ENCODE measurements at places on chromosomes 3 and 15. TPM values are rescaled to one million over a fixed set of nuclear protein-coding genes. Genes with fewer than 3 reads are reported as not detected.

DNA sequence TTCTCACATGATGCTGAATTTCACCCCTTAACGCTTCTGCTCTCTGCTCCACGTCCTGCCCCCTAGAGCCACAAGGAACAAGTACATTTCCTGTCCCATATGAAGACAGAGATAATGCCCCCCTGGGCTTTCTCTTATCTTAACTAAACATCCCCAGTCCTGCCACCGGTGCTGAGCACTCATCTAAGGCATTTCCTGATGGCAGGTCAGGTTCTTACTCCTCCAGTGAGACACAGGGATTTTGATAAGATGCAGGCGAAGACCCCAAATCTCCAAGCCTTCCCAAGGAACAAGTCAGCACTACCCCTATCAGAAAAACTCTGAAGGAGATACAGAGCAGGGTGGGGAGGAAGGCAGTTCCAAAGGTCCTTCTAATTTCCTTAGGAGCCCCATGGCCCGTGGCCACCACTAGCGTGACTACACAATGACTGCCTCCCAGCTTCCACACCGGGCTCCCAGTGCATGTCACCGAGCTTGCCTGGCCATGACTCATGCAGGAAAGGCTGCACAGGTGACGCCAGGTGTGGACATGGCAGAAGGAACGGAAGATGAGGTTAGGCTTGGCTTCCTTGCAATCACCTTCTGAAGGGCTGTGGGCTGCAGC is 152.9 kb downstream of the XXYLT1 start:
- DNase-seq: no peak

DNA sequence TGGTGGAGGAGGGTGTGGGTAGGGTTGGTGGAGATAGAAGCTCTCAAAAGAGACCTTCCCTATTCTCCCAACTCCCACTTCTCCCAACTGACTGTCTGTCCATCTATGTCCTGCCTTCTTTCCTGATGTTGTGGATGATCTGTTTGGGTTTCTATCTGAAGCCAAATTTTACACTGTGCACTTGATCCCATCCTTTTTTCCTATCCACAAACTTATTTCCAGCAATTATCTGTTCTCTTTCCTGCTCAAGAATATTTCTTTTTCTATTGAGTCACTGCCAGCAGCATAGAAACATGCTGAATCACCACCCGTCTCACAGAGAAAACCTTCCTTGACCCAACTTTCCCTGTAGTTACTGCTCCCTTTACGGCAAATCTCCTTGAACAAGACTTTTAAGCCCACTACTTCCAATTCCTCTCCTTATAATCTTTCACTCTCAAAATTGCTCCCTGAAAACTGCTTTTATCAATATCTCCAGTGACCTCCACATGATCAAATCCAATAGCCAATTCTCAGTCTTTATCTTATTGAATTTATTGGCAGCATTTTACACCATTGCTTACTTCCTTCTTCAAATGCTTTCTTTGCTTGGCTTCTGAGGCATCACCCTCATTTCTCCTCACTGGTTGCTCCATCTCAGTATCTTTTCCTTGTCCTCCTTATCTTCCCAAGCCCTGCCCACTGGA is 141.2 kb upstream of the SLC7A14 start:
- no peak for DNase-seq

- no peak for DNase-seq
Observed at GRCh38 chr3:167109746-167110145, 270.4 kb downstream of the ZBBX start.

GRCh38 chr15:66707310-66708082 is 5.5 kb downstream of the SMAD6 start:
- DNase-seq: no peak

- DNase-seq: no peak
Observed at GRCh38 chr15:31523655-31524049, 197.0 kb downstream of the KLF13 start.

GRCh38 chr3:109278141-109278540 is 38.2 kb downstream of the DPPA2 start:
- DNase-seq: no peak

- DNase-seq: no peak
Observed at GRCh38 chr3:12838179-12838965, 3.0 kb downstream of the RPL32 start.

GRCh38 chr3:189703865-189704264 is 72.7 kb downstream of the TP63 start:
- no peak for DNase-seq

- no peak for DNase-seq
Observed at GRCh38 chr3:7618606-7619005, 757.7 kb downstream of the GRM7 start.

DNA sequence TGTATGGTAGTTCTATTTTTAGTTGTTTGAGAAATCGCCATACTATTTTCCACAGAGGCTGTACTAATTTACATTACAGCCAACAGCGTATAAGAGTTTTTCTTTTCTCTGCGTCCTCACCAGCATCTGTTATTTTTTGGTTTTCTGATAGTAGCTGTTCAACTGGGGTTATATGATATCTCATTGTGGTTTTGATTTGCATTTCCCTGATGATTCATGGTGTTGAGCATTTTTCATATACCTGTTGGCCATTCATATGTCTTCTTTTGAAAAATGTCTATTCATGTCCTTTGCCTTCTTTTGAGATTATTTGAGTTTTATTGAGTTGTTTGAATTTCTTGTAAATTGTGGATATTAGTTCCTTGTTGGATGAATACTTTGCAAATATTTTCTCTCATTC is 114.6 kb downstream of the LRRK1 start:
- no peak for DNase-seq

- DNase-seq: peak; percentile 56
Observed at GRCh38 chr15:57861034-57861638, 154.6 kb downstream of the POLR2M start.

DNA sequence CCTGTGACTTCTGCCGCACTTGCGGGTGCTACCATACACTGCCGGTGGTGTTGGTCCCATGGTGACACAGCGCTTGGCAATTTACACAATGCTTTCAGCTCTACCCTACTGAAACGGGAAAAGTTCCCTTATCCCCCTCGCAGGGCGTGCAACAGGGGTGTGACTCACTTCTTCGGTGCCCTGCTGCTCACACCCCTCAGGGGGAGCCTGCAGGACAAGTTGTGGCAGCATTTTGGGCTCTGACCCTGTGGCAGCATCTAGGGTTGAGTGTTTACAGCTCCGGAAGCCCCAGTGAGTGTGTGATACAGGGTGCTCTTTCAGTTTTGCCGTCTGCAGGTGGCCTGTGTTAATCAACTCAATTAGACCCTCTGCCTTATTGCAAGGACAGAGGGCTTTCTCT is 324.7 kb upstream of the RGMA start:
- no peak for DNase-seq

DNA sequence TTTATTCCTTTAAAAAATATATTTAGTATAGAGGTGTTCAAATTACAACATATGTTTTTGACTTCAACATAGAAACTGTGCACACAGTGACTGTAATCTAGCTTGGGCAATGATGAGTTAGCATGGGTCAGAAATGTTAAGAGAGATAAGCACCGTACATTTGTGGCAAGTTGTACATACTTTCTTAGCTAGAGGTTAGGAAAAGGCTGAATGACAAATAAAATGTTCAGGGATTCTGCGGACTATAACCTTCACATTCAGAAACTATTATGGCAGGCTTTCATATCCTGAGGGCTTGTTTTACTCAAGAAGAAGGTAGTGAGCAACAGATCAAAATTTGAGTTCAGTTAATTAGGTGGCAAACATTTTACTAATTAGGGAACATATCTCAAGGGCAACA is 379.7 kb upstream of the EPHA6 start:
- no peak for DNase-seq

DNA sequence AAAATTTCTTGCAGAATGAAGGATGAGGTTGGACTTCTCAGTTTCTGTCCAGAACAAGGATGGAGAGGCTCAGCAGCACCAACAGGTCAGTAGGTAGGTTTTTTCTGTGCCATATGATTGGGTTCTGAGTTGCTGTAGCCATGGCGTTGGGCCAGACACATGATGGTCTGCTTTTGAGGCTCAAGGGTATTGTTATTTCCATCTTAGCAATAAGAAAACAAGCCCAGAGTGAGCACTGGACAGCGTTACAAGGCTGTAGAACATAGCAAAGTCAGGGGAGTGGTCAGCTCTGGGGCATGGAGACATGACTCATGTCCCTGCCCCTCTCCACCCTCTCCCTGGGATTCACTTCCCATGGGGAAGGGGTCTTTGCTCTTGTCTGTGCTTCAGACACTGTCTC is 137.6 kb upstream of the TOPAZ1 start:
- DNase-seq: no peak

- DNase-seq: no peak
Observed at GRCh38 chr15:46523701-46524100, 888.9 kb downstream of the SQOR start.

- no peak for DNase-seq
Observed at GRCh38 chr15:49225572-49226281, 55.7 kb downstream of the GALK2 start.

DNA sequence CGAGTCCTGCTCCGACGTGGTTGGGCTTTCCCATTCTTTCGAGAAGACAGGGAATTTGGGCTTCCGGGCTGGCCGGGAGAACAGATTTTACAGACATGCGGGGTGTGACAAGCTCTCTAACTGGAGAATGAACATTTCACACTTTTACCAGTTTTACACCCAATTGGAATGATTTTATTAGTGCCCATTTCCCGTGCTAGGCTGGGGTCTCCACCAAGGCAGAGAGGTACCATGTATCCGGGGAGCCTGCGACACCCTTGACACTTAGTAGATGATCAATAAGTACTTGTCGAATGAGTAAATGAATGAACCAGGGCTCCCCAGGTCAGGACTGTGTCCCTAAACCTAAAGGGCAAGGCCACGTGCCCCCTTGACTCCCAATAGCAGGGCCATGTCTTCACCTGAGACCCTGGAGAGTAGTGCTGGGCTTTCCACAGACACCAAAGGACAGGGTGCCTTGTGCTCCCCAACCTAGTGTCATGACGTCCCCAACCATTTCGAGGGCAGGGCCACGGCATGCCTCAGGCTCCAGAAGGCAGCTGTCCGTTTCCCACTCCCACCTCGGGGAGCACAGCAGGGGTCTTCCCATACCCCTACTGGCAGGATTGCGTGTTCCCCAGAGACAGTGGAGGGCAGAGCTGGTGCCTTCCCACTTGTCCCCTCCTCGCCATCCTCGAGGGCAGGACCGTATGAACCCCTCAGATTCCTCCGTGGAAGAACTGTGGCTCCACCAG is 679 bp upstream of the MYD88 start:
- peak; percentile 12 for DNase-seq

DNA sequence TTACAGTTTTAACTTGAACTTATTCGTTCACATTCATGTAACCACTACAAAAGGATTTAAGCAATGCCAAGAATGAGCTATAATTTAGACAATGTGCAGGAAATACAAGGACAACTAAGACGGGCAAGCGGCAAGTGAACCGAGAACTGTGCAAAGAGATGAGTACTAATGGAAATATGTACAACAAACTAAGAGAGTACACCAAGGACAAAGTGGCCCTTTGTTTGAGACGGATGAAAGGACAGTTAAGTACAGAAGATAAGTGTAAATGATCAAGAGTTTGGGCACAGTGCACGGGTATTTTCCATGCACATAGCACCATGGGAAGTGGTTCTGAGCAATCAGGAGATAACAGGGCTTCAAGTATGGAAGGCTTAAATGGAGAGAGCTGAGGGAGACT is 281.7 kb downstream of the ROBO2 start:
- no peak for DNase-seq

DNA sequence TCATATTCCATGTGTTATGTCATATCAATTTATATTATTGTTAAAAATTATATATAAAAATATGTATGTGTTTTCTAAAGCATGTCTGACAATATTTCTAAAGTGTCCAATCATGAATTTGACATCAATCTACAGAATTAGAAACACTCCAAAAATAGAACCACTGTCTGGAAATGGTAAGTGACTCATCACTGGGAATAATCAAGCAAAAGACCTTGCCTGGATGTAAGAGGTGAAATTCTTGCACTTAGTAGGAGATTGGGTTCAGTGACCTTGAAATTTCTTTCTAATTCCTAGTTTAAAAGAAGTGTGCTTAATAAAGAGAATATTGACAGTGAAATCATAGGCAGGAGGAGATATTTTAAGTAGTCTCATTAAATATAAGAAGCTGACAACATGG is 188.8 kb downstream of the ZNF385D start:
- DNase-seq: no peak

DNA sequence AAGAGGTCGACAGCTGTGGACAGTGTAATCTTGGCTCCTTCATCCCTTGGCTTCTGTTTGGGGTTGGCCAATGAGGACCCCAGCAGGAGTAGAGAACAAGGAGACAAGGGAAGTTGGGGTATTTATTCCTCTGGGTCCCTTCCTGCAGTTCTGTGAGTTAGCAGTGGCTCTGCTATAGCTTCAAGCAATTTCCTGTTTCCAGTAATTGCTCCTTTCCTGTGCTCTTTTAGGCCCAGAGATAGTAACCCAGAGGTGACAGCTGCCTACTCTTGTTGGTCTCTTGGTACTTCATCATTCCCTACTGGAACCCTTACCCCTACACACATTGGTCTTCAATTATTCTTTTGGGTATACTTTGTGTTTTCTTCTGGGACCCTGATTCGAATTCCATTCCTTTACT is 92.9 kb downstream of the NR1D2 start:
- no peak for DNase-seq

GRCh38 chr3:134064081-134064480 is 34.4 kb upstream of the SLCO2A1 start:
- DNase-seq: no peak

The SLC22A13 gene
- total RNA-seq: 0.44 TPM

The ITGA11 gene
- not detected for total RNA-seq

The TJP1 gene
- total RNA-seq: not detected

The SOX2 gene
- total RNA-seq: not detected

The SNAP23 gene
- total RNA-seq: 70.6 TPM

The CCDC191 gene
- 5.7 TPM for total RNA-seq

The PAQR5 gene
- 0.20 TPM for total RNA-seq

The PARP3 gene
- total RNA-seq: 8.1 TPM

The DUT gene
- total RNA-seq: 131 TPM

The FEZF2 gene
- total RNA-seq: not detected

The SUSD5 gene
- total RNA-seq: not detected

The TMEM42 gene
- total RNA-seq: 29.6 TPM

The GJD2 gene
- not detected for total RNA-seq

The TMEM158 gene
- total RNA-seq: not detected

All from CD4-positive, alpha-beta memory T cell (primary cell).